Endothelial cell of umbilical vein (primary cell): ENCODE measurements at places on chromosomes 7 and 10. TPM values are rescaled to one million over a fixed set of nuclear protein-coding genes. Genes with fewer than 3 reads are reported as not detected.
A peak's percentile ranks its signal among the peaks of the same experiment; 100 is the strongest.

Gene ARMC3
- total RNA-seq: not detected in 2 replicates

GRCh38 chr10:31683682-31684081, 244.9 kb downstream of the ARHGAP12 start:
- DNase-seq: no peak

DNA sequence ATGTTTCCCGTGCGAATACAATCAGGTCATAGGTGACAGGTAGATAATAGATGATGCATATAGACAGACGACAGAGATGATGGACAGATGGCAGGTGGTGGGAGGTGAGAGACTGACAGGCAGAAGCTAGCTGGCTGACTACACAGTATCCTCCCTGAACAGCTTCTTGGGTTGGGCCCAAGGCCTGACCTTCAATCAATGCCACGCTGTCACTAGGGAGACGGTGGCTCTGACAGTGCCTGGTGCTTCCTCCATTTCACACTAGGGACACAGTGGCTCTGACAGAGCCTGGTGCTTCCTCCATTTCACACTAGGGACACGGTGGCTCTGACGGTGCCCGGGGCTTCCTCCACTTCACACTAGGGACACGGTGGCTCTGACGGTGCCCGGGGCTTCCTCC, 200.1 kb downstream of the DIP2C start:
- DNase-seq: no peak

DNA sequence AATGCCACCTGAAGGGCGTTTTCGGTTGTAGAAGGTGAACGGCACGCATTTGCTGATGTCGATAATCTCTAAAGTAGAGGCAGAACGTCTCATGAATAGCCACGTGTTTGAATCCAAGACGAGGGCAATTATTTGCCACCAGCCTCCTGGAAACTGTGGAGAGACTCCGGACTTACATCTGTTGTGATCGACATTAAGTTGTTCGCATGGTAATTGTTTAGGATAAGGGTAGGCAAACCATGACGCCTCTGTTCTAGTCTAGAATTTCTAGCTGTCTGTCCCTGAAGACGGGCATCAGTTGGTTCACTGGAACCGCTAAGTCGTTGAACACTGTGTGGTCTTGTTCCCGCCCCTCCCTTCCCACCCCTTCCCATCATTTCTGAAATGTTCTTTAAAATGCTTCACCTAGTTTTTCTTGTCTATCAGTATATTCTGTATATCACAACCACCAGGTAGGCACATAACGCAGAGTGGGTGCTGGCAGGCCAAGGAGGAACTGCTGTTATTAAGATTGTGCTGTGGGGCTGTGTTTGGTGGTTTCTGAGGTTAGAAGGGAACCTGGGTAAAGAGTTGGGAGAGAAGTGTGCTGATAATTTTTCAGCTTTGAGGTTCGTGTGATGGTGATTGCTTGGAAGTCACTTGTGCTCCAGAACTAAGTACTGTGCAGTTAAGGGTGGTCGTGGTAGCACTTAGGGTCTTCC, 1.2 kb downstream of the UBE3C start:
- no peak for DNase-seq

GRCh38 chr10:510415-510881, 179.0 kb downstream of the DIP2C start:
- no peak for DNase-seq

DNA sequence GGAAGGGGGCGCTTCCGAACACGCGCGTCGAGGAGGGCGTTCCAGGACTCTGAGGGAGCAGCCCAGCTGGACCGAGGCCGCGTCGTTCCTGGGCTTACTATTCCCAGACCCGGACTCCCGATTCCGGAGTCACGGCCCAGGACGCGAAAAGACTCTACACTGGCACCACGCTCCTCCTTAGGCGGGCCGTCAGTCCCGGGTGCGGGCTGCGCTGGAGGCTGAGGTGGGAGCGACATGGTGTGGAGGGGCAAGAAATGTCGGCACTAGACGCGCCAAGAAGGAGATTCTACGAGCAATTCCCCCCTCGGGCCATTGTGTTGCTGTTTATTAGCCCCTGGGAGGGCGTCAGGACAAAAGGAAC, 584 bp upstream of the RUNDC3B start:
- DNase-seq: no peak

Gene MYH16
- total RNA-seq: 0.09 and 0.11 TPM in 2 replicates

- no peak for DNase-seq
Measured at GRCh38 chr10:120478386-120478785, 21.4 kb downstream of the PLPP4 start.

Gene CALY
- total RNA-seq: not detected in 2 replicates

GRCh38 chr10:123425680-123426079, 240.5 kb upstream of the GPR26 start:
- DNase-seq: no peak

Gene CHCHD3
- 63.7 and 65.3 TPM in 2 replicates for total RNA-seq

Gene ADAMTS14
- not detected in 2 replicates for total RNA-seq

Gene MEOX2
- total RNA-seq: 45.1 and 47.8 TPM in 2 replicates

- no peak for DNase-seq
Measured at GRCh38 chr10:128727114-128727513, 600.9 kb upstream of the MKI67 start.

Gene CNPY1
- not detected in 2 replicates for total RNA-seq

- DNase-seq: no peak
Measured at GRCh38 chr10:70066190-70066589, 13.5 kb downstream of the MACROH2A2 start.

GRCh38 chr7:94231305-94231704, 163.4 kb upstream of the COL1A2 start:
- DNase-seq: no peak

DNA sequence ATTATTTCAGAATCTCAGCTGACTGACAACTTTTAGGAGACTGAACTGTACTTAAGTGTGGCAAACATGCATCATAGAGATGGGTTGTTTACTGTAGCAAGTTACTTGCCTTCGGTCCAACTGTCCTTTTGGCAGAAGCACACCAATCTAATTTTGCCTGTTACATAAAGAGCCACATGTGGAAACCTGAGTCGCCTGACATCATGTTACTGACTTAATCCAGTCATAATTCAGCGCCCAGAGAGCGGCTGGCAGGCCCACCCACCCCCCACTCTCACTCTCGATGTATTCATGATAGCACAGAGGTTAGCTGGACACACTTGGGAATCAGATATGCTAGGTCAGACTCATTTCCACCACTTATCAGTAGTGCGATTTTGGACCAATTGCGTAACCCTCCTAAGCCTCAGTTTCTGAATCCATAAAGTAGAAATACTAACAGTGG, 57.3 kb upstream of the CAPZA2 start:
- peak; percentile 51 for DNase-seq

Gene PDAP1
- 148 and 150 TPM in 2 replicates for total RNA-seq

- no peak for DNase-seq
Measured at GRCh38 chr10:132149271-132149670, 37.5 kb upstream of the DPYSL4 start.

Gene MMRN2
- 169 TPM in 2 replicates for total RNA-seq

Gene AMZ1
- not detected in 2 replicates for total RNA-seq

Gene IL2RA
- not detected in 2 replicates for total RNA-seq

Gene ASIC3
- 0.69 and 1.4 TPM in 2 replicates for total RNA-seq

GRCh38 chr7:95482424-95482823, 3.3 kb upstream of the ASB4 start:
- DNase-seq: no peak

- DNase-seq: peak; percentile 88
Measured at GRCh38 chr7:106609416-106609815, 51.5 kb downstream of the CCDC71L start.

DNA sequence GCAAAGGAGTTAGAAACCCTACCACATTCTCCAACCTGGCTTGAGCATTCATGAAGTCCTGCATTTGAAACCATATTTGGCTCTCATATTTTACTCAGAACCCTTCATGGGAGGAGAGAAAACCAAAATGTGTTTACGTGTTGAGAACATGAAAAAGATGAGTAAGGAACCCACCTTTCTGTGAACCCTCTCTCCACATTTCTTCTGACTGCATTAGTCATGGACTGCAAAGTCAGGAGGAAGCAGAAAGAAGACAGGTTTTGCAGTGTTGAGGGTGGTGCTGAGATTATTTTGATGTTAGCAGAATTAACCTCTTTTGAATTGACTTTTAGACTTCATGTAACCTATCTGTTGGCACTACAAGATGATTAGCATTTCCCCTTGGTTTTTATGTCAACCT, 4.9 kb downstream of the IFIT1B start:
- DNase-seq: no peak

DNA sequence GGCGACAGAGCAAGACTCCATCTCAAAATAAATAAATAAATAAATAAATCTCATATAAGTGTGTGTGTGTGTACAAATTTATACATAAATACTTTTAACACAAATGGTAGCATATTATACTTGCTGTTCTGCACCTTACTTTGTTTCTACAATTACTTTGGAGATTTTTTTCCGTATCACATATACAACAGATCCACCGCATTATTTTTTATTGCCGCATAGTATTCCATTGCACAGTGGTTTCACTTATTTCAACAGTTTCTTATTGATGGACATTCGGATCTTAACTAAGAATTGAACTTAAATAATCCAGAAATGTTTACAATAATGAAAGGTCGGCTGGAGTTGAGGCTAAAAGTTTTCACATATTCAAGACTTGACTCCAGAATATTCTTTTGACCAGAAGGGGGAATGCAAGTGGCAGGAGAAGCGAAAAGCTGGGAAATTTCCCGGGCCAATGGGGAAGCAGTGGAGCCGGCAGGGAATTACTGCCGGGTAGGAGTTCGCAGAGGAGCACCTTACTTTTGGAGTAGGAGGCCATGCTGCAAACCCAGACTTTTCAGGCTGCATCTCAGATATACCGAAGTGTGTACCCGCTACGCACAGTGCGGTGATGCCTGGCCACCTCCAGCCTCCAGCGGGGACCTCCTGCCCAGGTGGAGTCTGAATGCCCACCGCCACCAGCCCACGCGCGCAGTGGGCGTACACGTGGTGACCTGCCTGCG, 415 bp upstream of the CNNM1 start:
- no peak for DNase-seq

Gene SBDS
- total RNA-seq: 86.5 and 86.6 TPM in 2 replicates

GRCh38 chr10:133516057-133516456, 11.1 kb upstream of the CYP2E1 start:
- no peak for DNase-seq

DNA sequence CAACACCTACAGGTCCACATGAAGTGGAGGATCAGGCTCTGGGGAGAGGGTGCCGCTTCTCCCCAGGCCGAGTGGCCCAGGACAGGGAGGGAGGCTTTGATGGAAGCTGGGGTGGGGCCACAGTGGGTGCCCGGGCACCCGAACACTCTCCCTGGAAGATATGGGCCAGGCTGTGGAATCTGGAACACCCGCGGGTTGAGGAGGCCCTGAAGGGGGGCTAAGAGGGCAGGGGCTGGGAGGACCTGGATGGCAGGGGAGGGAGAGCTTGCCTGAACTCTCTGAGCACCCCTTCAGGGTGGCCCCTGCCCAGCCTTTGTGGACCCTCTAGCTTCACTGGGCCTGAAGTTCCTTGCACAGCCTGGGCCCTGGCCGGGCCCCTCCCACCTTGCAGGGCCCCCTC, 4.5 kb upstream of the NKX6-2 start:
- DNase-seq: no peak

DNA sequence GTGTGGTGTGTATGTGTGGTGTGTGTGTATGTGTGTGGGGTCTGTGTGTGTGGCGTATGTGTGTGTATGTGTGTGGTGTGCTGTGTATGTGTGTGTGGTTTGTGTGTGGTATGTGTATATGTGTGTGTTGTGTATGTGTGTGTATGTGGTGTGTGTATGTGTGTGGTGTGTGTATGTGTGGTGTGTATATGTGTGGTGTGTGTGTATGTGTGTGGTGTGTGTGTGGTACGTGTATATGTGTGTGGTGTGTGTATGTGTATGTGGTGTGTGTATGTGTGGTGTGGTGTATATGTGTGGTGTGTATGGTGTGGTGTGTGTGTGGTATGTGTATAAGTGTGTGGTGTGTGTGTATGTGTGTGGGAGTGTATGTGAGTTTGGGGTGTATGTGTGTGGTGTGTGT, 428.7 kb downstream of the PAXIP1 start:
- DNase-seq: no peak

DNA sequence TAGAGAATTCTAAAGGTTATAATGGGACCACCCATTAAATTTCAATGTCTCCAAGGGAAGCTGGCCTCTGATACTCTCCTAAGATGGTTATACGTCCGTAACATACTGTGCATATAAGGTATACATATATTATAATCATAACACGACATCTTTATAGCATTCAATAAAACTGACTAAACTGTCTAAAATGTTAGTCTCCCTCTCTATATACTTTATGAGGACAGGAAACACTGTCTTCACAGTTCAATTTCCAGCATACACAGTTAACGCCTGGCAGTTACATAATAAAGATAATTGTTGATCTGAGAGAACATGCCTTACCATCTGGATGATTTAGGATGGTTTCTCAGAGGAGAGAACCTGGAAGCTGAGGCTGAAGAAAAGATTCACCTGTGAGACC, 1.2 kb upstream of the ORC5 start:
- no peak for DNase-seq

Gene CPN1
- total RNA-seq: not detected in 2 replicates
